ENCODE measurements at places on chromosomes 13 and 19. TPM values are rescaled to one million over a fixed set of nuclear protein-coding genes. Genes with fewer than 3 reads are reported as not detected.

C1QTNF9 gene
- 0.19 TPM for total RNA-seq

C13orf42 gene
- total RNA-seq, result not detected

DNA sequence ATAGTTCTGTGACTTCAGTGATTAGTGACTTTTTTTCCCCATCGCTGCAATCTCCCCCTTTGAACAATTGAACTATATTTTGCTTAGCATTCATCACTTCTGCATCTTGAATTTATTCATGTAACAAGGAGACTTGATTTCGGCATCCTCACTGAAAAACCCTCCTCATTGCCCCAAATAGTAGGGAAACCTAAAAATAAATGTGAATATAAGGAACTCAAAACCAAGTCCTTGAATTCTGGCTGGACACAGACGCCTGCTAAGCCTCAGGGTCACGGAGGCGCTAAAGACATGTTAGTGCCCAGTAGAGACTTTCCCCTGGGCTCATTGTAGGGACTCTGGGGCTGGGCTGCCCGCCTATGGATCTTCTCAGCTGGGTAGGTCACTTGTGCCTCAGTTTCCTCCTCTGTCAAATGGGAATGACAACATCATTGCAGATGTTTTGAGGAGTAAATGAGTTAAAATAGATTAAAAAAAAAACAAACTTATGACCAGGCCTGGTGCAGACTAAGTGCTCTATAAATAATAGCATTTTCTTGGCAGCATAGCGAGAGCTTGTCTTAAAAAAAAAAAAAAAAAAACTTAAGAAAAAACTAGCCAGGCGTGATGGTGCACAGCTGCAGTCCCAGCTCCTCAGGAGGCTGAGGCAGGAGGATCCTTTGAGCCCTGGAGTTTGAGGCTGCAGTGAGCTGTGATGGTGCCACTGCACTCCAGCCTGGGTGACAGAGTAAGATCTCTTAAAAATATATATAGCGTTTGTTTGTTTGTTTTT is 1.8 kb upstream of the ADGRE5 start:
- DNase-seq, result no peak

CBLC gene
- 65.6 TPM for total RNA-seq

DNA sequence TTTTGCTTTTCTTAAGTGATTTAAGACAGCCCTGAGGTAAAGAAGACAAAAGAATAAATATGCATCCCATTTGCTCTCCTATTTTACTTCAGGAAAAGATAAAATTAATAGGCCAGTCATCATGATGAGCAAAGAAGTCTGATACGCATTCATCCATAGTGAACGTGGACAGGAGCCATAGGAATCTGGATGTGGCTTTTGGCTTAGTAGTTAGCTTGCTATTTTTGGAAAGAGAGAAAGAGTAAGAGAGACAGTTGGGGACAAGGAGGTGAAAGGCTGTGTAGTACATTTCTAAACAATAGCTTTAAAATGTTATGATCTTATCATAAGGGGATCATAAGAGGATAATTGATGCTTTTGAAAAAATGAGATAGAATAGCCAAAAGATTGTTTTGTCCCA is 545.2 kb downstream of the IRS2 start:
- no peak for DNase-seq

- DNase-seq, result peak; percentile 46
These were observed 7.0 kb upstream of the ZNF444 start for GRCh38 chr19:56133858-56134653.

Data from colonic mucosa (tissue), 4 donors.